Trophoblast cell (in vitro differentiated cells and primary cell): ENCODE measurements at places on chromosomes 12 and 14.

DNA sequence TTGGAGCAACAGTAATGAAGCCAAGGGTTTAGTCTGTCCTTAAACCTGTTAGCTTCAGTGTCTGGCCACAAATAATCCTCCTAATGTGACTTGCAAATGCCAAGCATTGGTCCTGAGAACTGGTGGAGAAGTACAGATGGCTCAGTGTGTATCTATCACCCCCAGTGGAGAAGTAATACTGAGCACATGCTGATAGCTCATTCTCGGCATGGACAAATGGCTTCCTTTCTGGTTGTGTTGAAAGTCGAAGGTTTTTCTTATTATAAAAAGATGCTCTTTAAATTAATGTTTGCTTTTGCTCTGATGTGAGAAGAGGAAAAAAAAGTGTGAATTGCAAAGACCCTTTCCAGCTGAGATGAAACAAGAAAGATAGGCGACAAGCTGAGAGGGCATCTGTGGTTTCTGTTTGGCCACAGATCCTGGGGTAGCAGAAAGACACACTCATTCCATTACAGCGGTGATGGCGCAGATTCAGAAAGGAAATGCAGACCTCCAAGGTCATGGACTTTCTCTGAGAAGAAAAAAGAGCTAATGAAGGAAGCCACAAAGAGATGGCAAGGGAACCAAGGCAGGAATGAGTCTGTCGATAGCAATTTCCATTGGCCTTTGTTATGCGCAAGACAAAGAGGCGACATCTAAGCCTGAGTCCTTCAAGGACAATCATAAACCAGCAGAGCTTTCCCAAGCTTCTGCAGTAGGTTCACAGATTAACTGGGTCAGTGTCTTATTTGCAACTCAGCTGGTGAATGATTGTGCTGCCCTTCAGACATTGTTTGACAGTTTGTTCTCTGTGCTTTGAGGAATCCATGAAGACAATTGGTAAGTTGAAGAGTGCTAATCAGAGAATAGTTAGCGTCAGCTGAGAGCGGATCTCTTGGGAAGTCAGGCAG lies 155.5 kb upstream of the RGS6 start:
- H3K4me3 ChIP-seq, result no peak overlapping the region
- H3K4me1 ChIP-seq, result no peaks in the 10 kb centered on the region
- H3K36me3 ChIP-seq, result peaks cover 3% of the 10 kb centered on the region
- no peaks in the 10 kb centered on the region for H3K27me3 ChIP-seq

DNA sequence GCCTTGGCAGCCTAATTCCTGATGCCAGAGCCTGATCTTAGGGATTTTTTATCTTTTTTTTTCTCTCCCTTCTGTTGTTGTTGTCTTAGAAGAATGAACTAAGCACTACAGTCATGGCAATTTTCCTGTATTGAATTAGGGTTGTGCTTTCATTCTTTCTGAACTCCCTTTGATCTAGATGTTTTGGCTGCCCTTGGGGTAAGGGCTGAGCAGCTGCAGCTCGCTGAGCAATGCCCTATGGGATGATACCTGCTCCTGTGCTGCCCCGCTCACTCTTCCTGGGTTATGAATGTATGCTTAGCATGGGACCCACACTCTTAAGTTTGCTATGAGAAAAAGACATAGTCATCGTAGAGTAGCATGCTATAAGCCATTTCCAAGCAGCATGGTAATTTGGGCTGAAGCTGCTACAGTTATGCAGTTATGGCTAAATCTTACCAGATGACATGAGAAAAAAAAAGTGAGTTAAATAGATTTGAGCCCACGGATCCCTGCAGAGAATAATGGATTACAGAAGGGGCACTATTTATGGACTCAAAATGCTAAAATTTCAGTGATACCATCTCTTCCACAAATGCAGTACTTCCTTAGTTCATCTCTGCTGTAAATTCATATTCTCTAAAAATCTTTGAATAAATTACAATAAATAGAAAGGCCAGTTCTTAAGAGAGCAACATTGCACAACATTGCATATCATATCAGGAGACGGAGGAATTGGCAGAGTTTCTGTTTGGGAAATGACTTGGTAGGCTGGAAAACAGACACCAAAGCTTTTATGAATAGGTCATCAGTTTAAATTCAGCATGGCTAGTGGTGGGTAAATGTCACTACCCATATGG lies 79.2 kb upstream of the PTHLH start:
- no peaks in the 10 kb centered on the region for H3K36me3 ChIP-seq
- H3K27me3 ChIP-seq, result no peaks in the 10 kb centered on the region
- no peak for DNase-seq
- H3K4me1 ChIP-seq, result no peaks in the 10 kb centered on the region
- no peak overlapping the region for H3K27ac ChIP-seq

DNA sequence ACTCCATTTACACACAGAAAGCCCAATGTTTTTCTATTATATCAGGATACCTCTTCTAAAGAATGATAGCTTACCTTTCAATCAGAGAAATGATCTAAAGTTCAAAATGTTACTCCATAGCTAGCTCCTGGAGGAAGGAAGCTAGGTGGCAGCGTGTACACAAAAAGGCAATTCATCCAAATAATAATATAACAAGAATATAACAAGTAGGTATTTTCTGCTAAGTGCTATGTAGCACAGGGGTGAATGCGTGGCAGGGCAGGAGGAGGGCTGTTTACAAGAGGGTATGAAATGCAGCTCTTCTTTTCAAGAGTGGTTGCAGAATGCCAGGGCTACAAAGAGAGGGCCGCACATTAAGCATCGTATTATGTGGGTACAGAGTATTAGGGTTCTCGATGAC lies 663 bp upstream of the SNAPC1 start:
- H3K27ac ChIP-seq, result peak overlapping the region; percentile 62
- DNase-seq, result no peak
- no peak overlapping the region for H3K4me3 ChIP-seq
- peaks cover 16% of the 10 kb centered on the region for H3K4me1 ChIP-seq
- H3K27me3 ChIP-seq, result no peaks in the 10 kb centered on the region

- no peak overlapping the region for H3K4me3 ChIP-seq
- DNase-seq, result no peak
- peaks cover 17% of the 10 kb centered on the region for H3K36me3 ChIP-seq
- H3K27ac ChIP-seq, result no peak overlapping the region
- H3K27me3 ChIP-seq, result no peaks in the 10 kb centered on the region
Measured at GRCh38 chr12:121232977-121233627, 23.2 kb downstream of the P2RX4 start.

DNA sequence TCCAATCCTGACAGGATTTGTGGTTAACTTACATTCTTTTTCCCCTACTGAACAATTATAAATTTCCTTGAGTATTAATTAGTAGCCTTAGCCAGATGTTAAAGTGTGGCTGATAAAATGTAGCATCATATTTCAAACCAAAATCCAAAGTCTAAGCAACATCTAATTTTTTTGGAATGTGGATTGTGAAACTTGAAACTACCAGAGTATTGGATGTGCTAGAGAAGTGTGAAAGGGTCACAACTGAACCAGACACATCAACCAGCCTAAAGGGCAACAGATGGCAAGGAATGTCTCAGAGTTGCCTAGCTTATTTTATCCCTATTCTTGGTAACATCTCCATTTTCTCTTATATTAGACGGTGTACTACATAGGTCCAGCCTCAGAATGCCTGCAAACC lies 153.1 kb upstream of the DCN start:
- no peak overlapping the region for H3K27ac ChIP-seq
- H3K4me3 ChIP-seq, result no peak overlapping the region
- no peaks in the 10 kb centered on the region for H3K36me3 ChIP-seq
- no peaks in the 10 kb centered on the region for H3K27me3 ChIP-seq
- H3K4me1 ChIP-seq, result peaks cover 4% of the 10 kb centered on the region

- no peaks in the 10 kb centered on the region for H3K4me1 ChIP-seq
- no peak overlapping the region for H3K4me3 ChIP-seq
- no peak for DNase-seq
Measured at GRCh38 chr12:128402486-128403243, 135.7 kb downstream of the TMEM132C start.

GRCh38 chr12:1843641-1844005 lies 23.3 kb downstream of the LRTM2 start:
- no peaks in the 10 kb centered on the region for H3K27me3 ChIP-seq
- no peaks in the 10 kb centered on the region for H3K4me1 ChIP-seq
- H3K36me3 ChIP-seq, result no peaks in the 10 kb centered on the region
- no peak overlapping the region for H3K4me3 ChIP-seq
- no peak for DNase-seq

DNA sequence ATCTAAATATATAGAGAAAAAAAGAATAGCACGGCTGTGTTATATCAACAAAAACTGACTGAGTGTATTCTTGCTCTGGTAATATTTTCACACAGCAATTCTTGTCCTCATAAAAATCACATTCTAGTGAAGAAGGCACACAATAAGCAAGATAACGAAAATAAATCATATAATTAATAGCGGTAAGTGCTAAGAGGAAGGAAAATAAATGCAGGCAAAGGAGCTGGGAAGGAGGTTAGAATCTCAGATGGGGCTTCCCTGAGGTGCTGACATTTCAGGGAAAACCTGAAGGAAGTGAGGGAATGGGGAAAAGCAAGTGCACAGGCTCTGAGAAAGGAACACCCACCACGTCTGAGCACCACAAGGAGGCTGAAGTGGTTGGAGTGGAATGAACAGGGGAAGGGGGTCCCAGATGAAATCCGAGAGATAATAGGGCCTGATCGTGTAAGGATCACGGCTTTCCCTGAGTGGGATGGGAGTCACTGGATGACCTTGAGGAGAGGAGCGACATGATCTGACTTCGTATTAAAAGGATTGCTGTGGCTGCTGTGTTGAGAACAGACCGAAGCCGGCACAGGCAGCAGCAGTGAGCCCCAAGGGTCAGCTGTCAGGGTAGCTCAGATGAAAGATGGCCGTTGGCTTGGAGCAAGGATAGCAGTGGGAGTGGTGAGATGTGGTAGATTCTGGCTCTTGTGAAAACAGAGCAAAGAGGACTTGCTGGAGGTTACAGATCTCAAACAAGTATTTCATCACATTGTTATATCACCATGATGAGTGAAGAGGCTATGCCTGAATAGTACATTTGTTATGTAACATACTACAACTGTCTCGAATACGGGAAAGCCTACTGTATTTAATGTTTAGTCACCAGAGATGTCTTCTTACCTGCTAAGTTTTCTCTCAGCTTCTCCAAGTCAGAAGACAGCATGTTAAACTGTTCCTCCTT lies 67.1 kb upstream of the VPS33A start:
- H3K36me3 ChIP-seq, result peaks cover 35% of the 10 kb centered on the region
- H3K27ac ChIP-seq, result no peak overlapping the region
- no peak for DNase-seq
- no peaks in the 10 kb centered on the region for H3K27me3 ChIP-seq

GRCh38 chr14:104087505-104087904 lies 2.0 kb downstream of the ASPG start:
- no peak overlapping the region for H3K4me3 ChIP-seq
- no peaks in the 10 kb centered on the region for H3K36me3 ChIP-seq
- no peaks in the 10 kb centered on the region for H3K27me3 ChIP-seq
- no peaks in the 10 kb centered on the region for H3K4me1 ChIP-seq
- DNase-seq, result no peak

DNA sequence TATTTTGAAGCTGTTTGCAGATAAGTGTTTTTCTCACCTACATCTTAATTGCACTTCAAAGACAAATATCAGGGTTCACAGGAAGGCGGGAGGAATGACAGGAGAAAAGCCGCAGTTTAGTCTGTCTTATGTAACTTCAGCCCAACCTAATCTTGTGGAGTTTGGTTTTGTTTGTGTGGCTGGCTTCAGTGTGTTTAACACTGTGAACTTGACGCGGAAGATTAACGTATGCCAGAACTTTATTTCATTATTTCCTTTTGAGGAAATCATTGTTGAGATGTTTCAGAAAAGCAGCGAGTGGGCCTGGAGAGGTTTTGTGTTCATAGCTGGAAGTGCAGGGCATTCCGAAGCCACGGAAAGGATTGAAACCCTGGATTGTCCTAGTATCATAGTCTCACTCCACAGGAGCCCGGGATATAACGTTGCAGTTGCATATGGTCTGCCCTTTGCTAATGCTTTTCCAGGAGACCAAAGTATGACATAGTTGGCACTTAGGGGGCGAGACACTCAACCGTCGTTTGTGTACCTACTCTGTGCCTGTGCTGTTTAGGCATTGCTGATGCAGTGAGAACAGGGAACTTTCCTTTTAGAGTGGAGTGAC lies 2.0 kb downstream of the PELI2 start:
- peaks cover 5% of the 10 kb centered on the region for H3K4me1 ChIP-seq
- H3K27me3 ChIP-seq, result peaks cover 6% of the 10 kb centered on the region
- H3K27ac ChIP-seq, result no peak overlapping the region
- no peaks in the 10 kb centered on the region for H3K36me3 ChIP-seq

DNA sequence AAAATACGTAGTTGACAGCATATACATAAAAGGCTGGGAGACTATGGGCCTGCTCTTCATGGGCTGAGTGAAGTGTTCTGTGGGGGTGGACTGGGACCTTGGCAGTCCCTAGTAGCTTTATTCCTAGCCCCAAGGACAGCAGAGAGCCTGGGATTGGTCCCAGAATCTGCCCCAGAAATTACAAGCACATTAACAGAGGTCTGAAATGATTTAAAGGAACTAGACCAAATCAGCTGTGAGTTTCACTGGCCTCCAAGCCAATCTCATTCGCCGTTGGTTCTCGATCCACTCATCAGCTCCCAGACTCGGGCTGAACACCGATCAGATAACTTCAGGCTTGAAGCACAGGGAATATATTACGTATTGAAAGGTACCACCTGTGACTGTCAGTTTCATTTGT lies 77.0 kb upstream of the PSMC1 start:
- no peak for DNase-seq
- H3K4me1 ChIP-seq, result no peaks in the 10 kb centered on the region
- H3K4me3 ChIP-seq, result no peak overlapping the region
- no peaks in the 10 kb centered on the region for H3K36me3 ChIP-seq
- no peaks in the 10 kb centered on the region for H3K27me3 ChIP-seq
- H3K27ac ChIP-seq, result no peak overlapping the region

DNA sequence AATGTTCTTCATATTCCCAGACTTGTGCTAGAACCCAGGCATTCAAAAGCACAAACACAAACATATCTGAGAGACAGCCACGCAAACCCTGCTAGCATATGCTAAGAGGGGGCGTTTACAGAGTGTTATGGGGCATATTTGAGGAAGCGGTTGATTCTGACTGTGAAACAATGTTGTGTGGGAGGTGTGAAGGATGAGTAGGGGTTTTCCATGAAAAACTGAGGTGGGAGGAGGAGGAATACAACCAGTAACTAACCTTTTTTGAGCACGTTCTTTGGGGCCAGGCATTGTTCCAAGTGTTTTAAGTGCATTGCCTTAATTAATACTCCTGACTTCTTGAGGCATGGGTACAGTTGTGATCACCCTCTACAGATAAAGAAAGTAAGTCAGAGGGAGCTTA lies 499.5 kb downstream of the AACS start:
- no peaks in the 10 kb centered on the region for H3K36me3 ChIP-seq
- H3K4me1 ChIP-seq, result no peaks in the 10 kb centered on the region
- no peak for DNase-seq
- no peaks in the 10 kb centered on the region for H3K27me3 ChIP-seq
- no peak overlapping the region for H3K4me3 ChIP-seq
- H3K27ac ChIP-seq, result no peak overlapping the region

DNA sequence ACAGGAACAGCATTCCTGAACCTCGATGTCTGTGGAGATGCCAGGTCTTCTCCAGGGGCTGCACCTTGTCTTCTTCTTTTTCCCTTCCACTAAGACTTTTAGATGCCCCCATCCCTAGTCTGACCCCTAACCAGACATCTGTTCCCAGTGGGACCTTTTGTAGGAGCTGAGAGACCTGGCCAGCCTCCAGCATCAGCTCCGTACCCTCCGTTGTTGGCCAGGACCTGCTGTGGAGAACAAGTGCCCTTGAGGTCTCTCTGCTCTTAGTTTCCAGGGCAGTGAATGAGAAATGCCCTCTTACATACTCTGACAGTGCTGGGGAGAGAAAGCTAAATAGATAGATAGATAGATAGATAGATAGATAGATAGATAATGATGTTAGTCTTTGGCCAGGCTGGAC lies 16.8 kb upstream of the SDR39U1 start:
- H3K4me3 ChIP-seq, result no peak overlapping the region
- peaks cover 1% of the 10 kb centered on the region for H3K36me3 ChIP-seq
- no peak overlapping the region for H3K27ac ChIP-seq
